Activated gamma-delta T cell (primary cell): ENCODE measurements at places on chromosomes 1 and 21.

GRCh38 chr1:97739596-97740103, 181.2 kb downstream of the DPYD start:
- no peak for DNase-seq

GRCh38 chr1:201144701-201145100, 9.6 kb downstream of the TMEM9 start:
- no peak for DNase-seq

- DNase-seq = no peak
Measured at GRCh38 chr1:242187171-242187570, 188.3 kb upstream of the MAP1LC3C start.

- DNase-seq = no peak
Measured at GRCh38 chr1:159247266-159247665, 42.6 kb downstream of the ACKR1 start.

GRCh38 chr1:152014943-152015342, 21.3 kb upstream of the S100A10 start:
- no peak for DNase-seq

DNA sequence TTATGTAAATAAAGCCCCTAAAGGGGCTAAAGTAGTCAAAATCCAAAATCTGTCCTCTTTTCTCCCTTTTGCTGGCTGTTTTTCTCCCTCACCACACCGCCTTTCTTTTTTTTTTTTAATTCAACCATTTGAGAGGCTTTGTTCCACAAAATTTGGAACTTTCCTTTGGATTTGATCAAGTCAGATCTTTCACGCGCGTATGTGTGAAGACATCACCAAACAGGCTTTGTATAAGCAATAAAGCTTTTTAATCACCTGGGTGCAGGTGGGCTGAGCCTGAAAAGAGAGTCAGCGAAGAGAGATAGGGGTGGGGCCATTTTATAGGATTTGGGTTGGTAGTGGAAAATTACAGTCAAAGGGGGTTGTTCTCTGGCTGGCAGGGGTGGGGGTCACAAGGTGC, 5.3 kb upstream of the HPDL start:
- no peak for DNase-seq

DNA sequence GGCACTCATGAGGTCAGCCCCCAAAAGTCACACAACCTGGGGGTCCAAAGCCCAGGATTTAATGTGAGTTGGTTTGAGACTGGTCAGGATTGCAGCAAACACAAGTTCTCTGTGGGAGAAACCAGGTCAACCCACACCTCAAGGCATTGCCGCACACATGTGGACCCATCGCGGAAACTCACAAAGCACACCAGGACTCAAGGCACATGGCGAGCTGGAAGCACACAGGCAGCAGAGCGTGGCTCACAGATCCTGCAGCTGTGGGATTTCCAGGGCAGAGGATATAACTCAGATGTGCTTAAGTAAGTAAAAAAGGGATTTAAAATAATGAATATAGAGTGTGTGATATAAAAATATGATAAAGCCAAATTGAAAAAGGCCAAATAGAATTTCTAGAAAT, 51.6 kb upstream of the ADARB1 start:
- DNase-seq = no peak

DNA sequence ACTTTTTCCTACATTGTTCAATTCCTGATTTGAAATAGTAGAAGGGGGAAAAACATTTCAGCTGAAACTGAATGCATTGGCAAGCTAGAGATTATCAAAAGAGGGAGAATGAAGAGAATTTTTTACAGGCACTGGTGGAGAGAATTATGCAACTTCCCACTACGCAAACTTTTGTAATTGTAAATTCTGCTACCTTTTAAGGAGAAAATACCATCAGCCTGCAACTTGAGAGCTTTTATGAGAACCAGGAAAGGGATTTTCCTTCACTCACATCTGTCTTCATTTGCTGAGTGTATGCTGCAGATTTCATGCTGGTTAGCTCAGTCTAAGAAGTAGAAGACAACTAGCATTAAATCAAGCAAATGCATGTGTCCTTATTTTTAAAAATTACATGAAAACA, 43.7 kb downstream of the ADAMTS1 start:
- DNase-seq = no peak

DNA sequence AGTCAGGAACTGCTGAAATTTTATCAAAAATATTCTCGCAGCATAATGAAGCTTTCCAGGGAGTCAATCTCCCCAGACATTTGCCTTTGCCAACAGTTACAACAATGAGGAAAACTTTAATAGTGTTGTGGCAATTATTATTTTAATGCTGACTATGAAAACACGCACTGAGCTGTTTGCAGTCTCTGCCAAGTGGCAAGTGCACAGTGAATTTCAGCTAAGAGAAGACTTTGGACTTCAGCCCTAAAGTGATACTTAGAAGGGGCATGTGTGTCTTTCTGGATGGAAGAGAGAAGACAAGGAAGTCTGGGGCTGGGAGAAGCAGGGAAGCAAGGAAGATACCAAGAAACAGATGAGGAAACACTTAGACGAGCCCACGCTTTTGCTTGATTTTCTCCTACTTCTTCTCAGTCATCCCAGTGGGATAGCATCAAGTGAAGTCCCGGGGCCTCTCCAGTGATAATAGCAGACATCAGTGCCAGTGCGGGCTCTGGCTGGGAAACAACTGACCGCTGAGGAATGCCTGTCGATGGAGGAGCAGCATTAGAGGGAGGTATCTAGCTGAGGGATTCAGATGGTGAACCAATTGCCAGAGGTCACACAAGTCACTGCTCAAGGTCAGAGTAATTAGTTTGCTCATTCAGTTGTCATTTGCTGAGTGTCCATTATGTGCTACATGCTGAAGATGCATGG, 196.3 kb downstream of the TTLL7 start:
- no peak for DNase-seq

DNA sequence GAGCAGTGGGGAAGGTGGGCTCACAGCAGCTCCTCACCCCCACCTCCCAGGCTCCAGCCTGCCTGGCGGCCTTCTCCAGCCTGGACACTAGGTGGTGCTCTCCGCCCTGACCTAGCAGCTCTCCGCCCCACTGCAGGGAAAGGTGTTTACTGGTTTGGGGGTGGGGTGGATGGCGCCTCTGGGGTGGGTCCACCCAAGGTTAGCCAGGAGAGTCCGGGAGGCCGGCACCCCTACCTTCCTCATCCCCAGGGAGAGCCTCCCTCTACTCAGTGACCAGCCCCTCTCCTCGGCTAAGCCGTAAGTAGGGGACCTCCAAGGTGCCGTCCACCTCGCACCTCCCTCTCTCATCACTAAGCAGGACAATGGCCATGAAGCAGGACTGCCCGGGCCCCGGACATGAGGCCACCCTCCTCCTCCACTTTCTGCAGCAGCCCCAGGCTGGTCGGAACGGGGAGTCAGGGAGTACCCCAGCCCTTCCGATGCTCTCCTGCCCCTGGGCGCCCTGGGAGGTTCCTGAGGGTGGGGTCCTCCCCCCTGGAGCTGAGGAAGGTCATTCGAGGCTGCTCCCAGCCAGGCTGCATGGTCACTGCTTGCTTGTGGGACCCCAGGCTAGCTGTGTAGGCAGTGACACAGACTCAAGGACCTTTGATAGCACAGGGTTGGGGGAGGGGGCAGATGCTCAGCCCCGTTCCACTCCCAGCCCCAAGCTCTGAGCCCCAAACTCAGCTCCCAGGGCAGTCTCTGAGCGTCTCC, 101.4 kb upstream of the VAMP3 start:
- no peak for DNase-seq

DNA sequence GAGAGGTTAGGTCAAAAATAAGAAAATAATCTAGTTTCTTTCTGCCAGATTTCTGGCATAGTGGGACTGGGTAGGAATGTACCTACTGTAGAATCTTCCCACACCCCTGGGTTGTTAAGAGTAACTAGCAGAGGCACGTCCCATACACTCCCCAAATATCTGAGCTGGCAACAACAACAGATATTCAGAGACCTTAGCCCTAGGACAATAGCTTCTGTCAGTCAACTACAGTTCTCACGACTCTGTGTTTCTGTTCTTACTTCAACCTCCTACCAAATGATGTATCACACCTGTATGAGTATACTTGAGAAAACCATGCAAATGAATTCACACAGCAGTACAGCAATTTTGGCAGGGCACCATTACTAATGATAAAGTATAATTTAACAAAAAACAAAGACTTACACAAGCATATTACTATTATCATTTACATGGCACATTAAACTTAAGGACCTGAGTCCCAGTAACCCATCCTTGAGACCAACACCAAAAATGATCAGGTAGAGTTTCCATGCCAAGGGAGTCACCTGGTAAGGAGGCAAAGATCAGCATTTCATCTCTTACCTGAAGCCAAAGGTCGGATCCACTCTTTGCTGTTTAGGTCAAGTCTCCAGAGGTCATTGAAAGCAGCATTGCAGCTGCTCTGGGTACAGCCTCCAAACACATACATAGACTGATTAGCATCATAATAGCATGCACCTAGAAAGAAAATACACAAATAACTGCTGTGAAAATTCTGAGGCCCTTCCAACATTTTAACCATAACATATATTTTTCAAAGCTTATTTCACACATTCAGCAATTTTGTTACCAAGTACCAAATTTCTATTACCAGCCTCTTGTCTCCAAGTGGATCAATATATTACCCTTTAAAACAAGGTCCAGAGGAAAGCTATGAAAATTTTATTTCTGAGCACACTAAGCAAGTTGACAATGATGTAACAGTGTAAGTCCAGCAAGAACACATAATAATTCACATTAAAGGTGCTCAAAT, 57.5 kb upstream of the CPLANE2 start:
- no peak for DNase-seq

- no peak for DNase-seq
Measured at GRCh38 chr1:146012703-146013558, 8.6 kb downstream of the HJV start.

GRCh38 chr1:59549903-59550302, 253.0 kb downstream of the FGGY start:
- DNase-seq = no peak

GRCh38 chr1:43890815-43891214, 42.8 kb upstream of the ARTN start:
- DNase-seq = no peak

- DNase-seq = no peak
Measured at GRCh38 chr1:243233908-243234307, 21.2 kb downstream of the CEP170 start.

DNA sequence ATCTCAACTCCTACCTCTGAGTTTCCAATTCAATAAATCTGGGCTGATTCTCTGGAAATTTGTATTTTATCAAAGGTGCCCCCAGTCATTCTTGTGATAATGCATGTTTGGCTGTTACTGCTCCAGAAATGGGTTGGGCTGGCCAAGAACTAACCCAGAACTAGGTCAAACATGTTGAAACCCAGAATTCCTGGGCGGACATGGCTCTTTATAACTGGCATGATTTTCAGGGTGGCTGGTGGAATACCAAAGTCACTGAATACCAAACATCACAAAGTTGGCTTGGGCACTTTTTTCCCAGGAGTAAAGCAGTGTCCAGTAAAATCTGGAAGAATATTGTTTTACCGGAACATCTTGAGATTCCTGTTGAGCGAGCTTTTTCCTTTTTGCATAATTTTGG, 89.4 kb upstream of the S1PR1 start:
- no peak for DNase-seq

DNA sequence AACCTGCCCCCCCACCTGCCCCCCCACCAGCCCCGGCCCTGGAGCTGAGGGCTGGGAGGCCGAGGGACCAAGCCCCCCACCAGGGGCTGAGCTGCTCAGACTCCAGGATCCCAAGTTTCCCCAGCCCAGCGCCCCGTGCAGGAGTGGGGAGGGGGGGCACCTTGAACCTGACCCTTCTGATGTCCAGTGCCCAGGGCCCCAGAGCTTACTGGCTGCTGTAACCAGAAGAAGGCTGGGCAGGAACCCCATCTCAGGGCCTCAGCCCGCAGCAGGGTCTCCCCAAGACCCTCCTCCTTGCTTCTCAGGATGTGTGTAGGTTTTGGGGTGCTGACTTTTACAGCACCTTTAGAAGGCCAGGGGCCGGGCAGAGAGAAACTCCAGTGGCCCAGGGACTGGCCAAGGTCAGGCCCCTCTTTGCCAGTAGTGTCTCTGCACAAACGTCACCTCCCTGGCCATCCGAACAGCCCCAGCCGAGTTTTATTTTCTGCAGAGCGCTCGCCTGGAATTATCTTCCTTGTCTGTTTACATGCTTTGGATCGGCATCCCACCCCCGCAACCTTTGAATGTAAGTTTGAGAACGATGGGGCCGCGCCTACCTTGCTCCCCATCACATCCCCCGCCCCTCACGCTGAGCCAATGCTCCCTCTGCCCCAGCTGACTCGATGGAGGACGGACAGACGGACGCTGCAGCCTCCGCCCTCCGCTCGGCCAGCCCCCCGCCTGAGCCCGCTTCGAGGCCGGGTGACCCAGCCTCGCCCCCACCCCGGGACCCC, 70.1 kb upstream of the CASZ1 start:
- no peak for DNase-seq

DNA sequence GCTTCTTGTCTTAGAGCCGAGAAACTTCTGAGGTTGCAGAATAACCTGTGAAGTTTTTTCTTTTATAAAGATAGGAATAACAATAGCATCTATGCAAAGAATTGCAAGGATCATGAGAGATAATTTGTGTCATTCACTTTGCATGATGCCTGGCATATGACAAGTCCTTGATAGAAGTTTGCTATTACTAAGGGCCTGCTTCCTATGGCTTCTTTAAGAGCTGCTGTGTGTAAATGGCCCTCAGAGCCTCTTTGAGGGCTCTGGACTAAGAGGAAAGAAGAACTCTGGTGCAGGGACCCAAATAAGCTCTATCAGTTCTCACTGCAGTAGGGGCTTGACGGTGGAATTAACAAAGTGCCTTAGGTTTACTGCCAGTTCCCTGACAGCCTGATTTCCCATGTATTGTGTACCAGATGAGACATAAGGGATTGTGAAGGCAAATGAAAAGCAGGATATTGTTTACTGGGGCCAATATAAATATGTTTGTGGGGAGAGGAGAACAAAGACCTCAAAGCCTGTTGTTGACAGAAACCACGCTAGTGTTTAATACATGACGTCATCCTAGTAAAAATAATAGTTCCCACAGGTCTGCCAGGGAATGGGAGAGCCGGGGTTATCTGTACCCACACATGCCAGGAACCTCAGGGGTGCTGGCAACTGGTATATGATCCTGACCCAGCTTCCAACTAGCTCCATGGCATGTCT, 131.2 kb upstream of the UBE2U start:
- no peak for DNase-seq

DNA sequence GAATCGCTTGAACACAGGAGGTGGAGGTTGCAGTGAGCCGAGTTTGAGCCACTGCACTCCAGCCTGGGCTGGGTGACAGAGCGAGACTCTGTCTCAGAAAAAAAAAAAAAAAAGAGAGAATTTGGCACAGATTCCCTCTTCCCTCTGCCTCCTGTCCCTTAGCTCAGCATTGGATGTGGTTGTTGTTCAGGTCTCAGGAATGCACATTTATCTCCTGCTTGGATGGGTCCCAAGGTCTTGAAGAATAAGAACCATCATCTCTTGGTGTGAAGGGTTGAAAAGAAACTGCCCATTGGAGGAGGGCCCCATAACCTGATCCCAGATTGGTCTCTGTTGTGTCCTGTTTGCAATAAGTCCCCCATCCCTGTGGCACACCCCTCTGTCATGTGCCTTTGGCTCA, 34.9 kb downstream of the UBIAD1 start:
- no peak for DNase-seq
